ENCODE measurements at places on chromosomes 2 and 18.

DNA sequence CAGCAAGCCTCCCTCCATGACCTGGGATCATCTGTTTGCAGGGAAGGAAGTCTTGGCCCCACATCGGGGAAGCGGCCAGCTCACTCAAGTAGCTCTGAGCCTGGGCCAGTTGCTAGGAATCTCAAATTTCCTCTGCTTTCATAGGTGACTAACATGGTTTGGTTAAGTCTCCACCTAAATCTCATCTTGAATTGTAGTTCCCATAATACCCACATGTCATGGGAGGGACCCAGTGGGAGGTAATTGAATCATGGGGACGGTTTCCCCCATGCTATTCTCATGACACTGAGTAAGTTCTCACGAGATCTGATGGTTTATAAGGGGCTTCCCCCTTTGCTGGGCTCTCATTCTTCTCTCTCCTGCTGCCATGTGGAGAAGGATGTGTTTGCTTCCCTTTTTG, 75.2 kb downstream of the LBH start:
- DNase-seq, result no peak

DNA sequence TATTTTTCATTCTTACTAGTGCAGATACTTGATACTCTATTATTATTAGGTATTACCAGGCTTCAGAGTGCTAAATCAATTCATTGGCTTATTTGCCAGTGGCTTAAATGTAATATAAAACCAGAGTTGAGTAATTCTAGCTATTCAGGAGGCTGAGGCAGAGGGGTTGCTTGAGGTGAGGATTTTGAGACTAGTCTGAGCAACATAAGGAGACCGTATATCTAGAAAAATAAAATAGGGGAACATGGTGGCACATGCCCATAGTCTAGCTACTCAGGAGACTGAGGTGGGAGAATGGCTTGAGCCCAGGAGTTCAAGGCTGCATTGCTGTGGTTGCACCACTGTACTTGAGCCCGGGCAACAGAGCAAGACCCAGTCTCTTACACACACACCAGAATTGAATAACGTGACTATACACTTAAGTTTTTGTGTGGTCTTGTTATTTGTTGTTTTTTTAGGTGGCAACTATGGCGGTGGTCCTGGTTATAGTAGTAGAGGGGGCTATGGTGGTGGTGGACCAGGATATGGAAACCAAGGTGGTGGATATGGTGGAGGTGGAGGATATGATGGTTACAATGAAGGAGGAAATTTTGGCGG, 4.8 kb downstream of the HNRNPA3 start:
- DNase-seq, result no peak

DNA sequence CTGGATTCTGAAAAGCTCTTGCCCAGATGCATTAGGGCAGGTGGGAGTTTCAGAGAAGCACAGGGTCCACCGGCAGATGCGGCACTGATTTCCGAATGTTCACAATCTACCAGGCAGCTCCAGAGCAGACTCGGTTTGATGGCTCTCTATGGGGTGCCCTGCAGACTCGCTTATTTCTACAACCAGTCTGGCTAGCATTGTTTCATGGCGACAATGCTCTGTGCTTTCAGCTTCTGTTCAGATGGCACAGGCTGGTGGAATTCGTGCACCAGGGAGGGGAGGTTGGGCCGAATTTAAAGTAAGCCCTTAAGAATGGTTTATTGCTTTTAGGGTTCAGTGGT, 9.9 kb downstream of the MYT1L start:
- DNase-seq, result no peak

- no peak for DNase-seq
These were observed 48.2 kb upstream of the FAM136A start for GRCh38 chr2:70349921-70350685.

DNA sequence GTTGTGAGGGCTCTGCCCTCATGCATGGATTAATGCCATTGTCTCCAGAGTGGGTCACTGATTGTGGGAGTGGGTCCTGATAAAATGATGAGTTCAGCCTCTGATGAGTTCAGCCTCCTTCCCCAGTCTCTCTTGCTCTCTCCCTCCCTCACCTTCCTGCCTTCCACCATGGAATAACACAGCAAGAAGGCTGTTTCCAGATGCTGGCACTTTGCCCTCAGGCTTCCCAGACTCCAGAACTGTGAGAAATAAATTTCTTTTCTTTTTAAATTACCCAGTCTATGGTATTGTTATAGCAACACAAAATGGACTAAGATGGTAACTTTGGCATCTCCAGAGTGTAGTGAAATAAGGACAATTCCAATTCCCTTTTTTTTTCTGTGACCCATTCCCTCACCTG, 47.1 kb upstream of the MAP4K3 start:
- DNase-seq, result no peak

- no peak for DNase-seq
These were observed 128.2 kb downstream of the HDAC4 start for GRCh38 chr2:239272626-239273025.

GRCh38 chr2:238426568-238427434, at the start of gene ASB1:
ASB1 (plus strand) TSS chr2:238426927; CDS start chr2:238427071, 144 bp downstream.
- peak; percentile 63 for DNase-seq

- no peak for DNase-seq
These were observed 52.1 kb downstream of the MTCL1 start for GRCh38 chr18:8757396-8757997.

DNA sequence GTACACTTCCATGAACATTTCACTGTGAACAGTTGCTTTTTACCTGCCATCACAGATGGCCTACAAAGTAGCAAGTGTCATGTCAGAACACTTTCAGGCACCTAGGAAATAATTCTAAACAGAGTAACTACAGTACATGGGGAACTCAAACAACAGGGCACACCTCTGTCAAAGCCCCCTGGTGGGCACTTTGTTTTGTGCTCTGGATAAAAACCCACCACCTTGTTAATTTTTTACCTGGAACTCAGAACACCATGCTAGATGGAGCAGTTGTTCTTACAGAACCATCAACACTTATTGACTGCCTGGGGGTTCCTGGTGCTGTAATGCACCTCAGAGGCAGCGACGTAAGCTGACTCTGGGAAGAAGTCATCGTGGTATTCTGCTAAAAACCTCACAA, 2.3 kb downstream of the MSL3B start:
- DNase-seq, result no peak

- DNase-seq, result no peak
These were observed 91.3 kb downstream of the SPATS2L start for GRCh38 chr2:200397785-200398184.

DNA sequence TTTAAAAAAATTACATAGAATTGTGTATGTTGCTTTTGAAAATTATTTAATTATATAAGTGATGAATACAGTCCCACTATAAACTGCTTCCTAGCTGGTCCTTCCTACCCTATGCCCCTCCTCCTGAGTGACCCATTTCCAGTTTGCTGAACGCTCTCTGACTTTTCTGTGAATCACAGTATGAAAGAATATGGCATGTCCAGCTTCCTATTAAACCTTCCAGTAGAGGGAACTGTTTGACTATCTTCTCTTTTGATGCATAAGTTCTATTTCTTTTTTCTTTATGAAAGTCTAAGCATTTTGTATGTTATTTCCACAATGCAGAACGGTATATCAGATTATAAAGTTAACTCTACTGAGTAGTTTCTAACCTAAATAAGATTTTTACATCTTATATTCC, 41.3 kb downstream of the PSMG2 start:
- no peak for DNase-seq

DNA sequence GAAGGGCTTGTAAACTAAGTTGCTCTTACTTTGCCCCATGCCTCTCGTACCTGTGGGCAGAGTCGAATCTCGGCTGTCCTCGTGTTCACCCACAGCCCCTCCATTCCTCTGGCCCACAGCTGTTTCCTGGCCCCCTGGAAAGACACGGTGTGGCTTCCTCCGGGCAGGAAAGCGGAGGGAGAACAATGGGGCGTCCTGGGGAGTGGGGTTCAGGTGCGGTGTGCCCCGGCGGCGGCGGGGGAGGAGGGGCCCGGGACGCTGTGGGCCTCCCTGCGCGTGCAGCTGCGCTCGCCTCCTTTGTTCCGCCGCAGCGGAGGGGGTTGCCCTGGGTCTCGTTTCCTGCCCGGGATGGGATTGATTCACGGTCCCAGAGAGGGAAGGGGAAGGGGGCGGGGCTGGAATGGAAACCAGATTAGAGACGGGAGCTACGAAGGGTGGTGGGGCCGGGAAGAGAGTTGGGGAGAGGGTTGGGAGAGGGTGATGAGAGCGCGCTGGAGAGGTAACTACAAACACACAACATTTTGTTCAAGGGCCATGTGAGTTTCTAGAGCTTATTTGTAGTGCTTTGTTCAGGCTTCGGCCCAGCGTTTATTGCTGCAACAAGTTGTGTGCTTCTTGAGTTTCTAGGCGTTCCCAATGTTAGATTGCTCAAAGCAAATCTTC, 796 bp downstream of the MYO1B start:
- peak; percentile 7 for DNase-seq

GRCh38 chr2:218895759-218896500, 15.3 kb downstream of the WNT10A start:
- DNase-seq, result no peak

GRCh38 chr2:29273004-29273684, 157.9 kb downstream of the CLIP4 start:
- no peak for DNase-seq

- DNase-seq, result no peak
These were observed 426.1 kb downstream of the DCC start for GRCh38 chr18:52766002-52766545.

GRCh38 chr2:174681099-174682006, 82.9 kb downstream of the CHRNA1 start:
- DNase-seq, result no peak

DNA sequence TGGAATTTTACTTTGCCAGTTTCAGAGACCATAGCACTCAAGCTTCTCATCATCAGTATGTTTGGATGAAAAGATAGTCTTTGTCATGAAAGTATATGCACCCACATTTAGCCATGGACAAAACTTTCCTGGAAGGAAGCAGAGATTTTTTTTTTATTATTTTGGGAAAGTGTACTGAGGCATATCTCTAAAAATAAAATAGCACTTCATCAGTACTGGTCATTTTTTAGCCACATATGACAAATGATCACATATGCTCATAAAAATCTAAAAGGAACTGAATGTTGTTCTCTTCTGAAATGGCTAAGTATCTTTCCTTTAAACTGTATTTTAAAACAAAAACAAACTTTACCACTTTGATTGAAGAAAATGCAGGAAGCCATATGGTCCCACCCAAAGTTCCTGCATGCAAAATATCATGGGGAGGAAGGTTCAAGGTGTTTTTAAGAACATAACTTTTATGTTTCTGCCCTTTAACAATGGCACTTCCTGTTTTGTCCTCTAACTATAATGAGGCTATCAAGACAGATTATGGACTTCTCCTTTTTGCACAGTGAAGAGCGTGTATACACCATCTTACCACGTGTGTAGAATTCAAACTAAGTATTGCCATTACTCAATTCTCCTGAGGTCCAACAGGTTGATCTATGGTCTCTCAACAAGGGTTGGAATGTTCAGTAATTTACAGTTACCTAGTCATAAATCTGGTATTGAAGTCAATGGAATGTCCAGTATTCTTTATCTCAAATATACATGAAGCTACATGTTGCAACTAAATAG, 77.1 kb upstream of the SLC39A10 start:
- DNase-seq, result no peak

GRCh38 chr18:48565105-48565504, 26.3 kb downstream of the CTIF start:
- no peak for DNase-seq

- DNase-seq, result no peak
These were observed 131.6 kb upstream of the PKDCC start for GRCh38 chr2:41916177-41916576.

- DNase-seq, result no peak
These were observed 14.3 kb upstream of the ITGA6 start for GRCh38 chr2:172412984-172413492.

- no peak for DNase-seq
These were observed 828.0 kb downstream of the SLC4A3 start for GRCh38 chr2:220455351-220455990.

DNA sequence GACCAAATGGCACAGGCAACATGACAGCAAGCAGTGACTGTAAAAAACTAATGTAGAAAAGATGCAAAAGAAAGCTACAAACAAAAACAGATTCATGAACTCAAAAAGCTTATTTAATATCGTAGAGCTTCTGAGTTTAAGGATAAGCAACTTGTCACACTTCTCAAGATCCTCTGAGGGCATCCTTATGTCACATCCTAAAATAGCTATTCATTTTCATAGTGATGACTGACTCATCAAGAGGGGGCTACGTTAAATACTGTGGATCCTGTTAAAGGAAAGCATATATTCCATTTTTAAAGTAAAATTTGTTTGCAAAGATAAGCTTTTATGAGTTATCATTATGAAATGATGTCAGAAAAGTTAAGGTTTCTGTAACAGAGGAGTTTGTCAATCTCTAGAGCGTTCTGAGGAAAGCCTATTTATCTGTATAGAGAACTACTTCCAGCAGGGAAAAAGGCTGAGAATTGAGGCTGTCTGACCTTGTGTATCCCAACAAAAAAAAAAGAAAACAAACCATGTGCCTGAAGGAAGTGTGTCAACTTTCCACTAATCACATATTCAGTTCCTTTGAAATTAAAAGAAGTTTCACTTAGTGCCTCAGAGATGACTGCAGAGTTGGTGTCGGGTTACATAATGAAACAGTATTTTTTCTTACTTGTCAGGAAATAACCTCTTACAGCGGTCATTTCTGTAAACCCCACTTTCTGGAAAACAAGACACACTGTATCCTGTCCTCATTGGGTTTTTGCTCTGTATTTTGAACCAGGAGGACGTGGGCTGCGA, 115.5 kb downstream of the ESCO1 start:
- no peak for DNase-seq

GRCh38 chr18:45780568-45780967, 44.9 kb upstream of the SIGLEC15 start:
- DNase-seq, result no peak

GRCh38 chr2:37612382-37612781, 59.1 kb downstream of the CDC42EP3 start:
- no peak for DNase-seq

DNA sequence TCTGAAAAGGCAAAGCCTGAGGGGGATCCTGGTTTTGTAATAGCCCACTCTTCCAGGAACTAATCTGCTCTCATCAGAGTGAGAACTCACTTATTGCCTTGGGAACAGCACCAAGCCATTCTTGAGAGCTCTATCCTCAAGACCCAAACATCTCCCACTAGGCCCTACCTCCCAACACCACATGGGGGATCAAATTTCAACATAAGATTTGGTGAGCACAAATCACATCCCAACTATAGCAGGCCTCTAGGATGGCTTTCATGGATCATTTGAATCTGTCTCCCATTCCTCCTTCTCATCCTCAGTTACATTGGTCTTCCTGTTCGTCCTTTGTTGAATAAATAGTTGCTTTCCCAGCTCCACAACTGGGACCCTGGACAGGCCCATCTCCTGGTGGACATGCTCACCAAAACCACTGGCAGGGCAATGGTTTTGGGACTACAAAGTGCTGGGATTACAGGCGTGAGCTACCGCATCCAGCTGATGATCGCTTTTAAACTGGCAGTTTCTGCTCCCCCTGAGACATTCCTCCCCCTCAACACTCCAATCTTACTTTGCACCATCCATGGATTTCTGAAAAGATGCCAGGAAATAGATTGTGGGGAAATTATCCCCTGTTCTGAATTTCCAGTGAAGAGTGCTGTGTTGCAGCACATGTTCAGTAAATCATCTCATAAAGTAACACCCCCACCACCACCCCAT, 42.6 kb downstream of the MCFD2 start:
- no peak for DNase-seq

- DNase-seq, result no peak
These were observed 40.7 kb upstream of the NT5C1B start for GRCh38 chr2:18630101-18630500.

GRCh38 chr2:29056452-29056851, 17.9 kb downstream of the PCARE start:
- no peak for DNase-seq

Data from activated CD4-positive, alpha-beta T cell treated with anti-CD3 and anti-CD28 coated beads, Interleukin-2, amount 50 U/mL, for 1 hour (primary cell).